Glutamatergic neuron (in vitro differentiated cells): ENCODE measurements at places on chromosomes 5 and 9. TPM values are rescaled to one million over a fixed set of nuclear protein-coding genes. Genes with fewer than 3 reads are reported as not detected.

- H3K36me3 ChIP-seq = no peaks in the 10 kb centered on the region
- no peaks in the 10 kb centered on the region for H3K4me1 ChIP-seq
- no peak overlapping the region for H3K4me3 ChIP-seq
- H3K27ac ChIP-seq = no peak overlapping the region
- no peak for DNase-seq
Measured at GRCh38 chr9:14156046-14156445, 157.9 kb downstream of the NFIB start.

DNA sequence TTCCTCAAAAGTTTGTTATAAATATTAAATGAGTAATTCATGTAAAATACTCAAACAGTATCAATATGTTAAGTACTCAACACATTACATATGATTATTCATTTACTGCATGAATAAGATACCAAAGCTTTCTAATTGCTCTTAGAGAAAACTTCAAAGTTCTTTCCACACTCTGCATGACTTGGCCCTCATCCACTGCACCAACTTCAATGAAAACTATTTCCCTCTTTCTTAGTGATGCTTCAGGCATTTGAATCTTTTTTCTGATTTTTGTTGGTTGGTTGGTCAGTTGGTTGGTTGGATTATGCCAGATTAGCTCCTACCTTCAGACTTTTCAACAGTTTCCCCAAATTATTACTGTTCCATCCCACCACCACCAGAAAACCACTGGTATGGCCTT, 314.7 kb upstream of the RGMB start:
- no peaks in the 10 kb centered on the region for H3K4me1 ChIP-seq
- no peak overlapping the region for H3K27ac ChIP-seq
- H3K4me3 ChIP-seq = no peak overlapping the region
- no peaks in the 10 kb centered on the region for H3K36me3 ChIP-seq
- no peaks in the 10 kb centered on the region for H3K27me3 ChIP-seq

DNA sequence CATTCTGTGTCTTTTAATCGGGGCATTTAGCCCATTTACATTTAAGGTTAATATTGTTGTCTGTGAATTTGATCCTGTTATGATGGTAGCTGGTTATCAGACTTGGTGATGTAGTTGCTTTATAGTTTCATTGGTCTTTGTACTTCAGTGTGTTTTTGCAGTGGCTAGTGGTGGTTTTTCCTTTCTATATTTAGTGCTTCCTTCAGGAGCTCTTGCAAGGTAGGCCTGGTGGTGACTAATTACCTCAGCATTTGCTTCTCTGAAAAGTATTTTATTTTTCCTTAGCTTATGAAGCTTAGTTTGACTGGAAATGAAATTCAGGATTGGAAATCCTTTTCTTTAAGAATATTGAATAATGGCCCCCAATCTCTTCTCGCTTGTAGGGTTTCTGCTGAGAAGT, 156.9 kb downstream of the CNTLN start:
- H3K4me3 ChIP-seq = no peak overlapping the region
- no peak overlapping the region for H3K27ac ChIP-seq
- peaks cover 5% of the 10 kb centered on the region for H3K27me3 ChIP-seq
- peaks cover 14% of the 10 kb centered on the region for H3K36me3 ChIP-seq
- no peak for DNase-seq

PCDHGB4 gene
- total RNA-seq = 40.8 TPM

- no peak overlapping the region for H3K27ac ChIP-seq
- no peak for DNase-seq
- peaks cover 8% of the 10 kb centered on the region for H3K36me3 ChIP-seq
- H3K27me3 ChIP-seq = peaks cover 2% of the 10 kb centered on the region
- peaks cover 5% of the 10 kb centered on the region for H3K4me1 ChIP-seq
Measured at GRCh38 chr9:109277451-109277850, 43.4 kb downstream of the EPB41L4B start.

EGR1 gene
- total RNA-seq = 1.3 TPM

GRCh38 chr9:131826966-131827525, 87.2 kb upstream of the RAPGEF1 start:
- H3K4me3 ChIP-seq = no peak overlapping the region
- H3K27me3 ChIP-seq = peaks cover 3% of the 10 kb centered on the region
- no peaks in the 10 kb centered on the region for H3K36me3 ChIP-seq
- H3K4me1 ChIP-seq = peaks cover 25% of the 10 kb centered on the region

DNA sequence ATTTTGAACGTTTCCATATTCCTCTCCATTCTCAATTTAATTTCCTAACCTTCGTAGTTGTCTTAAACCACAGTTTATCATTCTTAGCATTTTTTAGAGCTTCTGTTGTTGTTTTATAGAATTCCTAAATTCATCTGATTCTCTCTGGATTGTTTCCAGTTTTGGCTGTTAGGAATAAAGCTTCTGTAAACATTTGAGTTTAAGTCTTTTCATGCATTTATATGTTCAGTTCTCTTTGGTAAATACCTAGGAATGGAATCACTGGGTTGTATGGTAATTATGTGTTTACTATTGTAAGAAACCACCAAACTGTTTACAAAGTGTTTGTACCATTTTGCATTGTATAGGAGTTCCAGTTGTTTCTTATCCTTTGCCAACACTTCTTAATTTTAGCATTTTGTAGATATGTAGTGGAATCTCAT, 29.7 kb downstream of the GPR21 start:
- H3K4me3 ChIP-seq = no peak overlapping the region
- DNase-seq = no peak
- no peak overlapping the region for H3K27ac ChIP-seq
- peaks cover 4% of the 10 kb centered on the region for H3K36me3 ChIP-seq
- peaks cover 2% of the 10 kb centered on the region for H3K27me3 ChIP-seq

DNAH5 gene
- total RNA-seq = 0.20 TPM

PRSS3 gene
- not detected for total RNA-seq

DNA sequence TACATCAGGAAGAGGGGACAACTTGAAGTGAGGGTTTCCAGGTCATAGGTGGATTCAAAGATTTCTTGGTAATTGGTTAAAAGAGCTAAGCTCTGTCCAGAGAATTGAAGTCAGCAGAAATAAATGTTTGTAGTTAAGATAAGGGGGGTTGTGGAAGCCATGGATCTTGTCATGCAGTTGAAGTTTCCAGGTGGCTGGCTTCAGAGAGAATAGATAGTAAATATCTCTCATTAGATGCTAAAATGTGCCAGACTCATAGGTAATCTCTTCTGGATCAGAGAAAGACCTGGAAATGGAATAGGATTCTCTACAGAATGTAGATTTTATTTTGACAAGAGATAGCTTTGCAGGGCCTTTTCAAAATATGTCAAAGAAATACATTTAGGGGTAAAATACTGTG, 491.7 kb downstream of the PRR16 start:
- H3K27me3 ChIP-seq = no peaks in the 10 kb centered on the region
- H3K4me1 ChIP-seq = no peaks in the 10 kb centered on the region
- DNase-seq = no peak
- H3K4me3 ChIP-seq = no peak overlapping the region
- no peak overlapping the region for H3K27ac ChIP-seq
